ENCODE measurements at places on chromosomes 5 and 9.
A peak's percentile ranks its signal among the peaks of the same experiment; 100 is the strongest.

DNA sequence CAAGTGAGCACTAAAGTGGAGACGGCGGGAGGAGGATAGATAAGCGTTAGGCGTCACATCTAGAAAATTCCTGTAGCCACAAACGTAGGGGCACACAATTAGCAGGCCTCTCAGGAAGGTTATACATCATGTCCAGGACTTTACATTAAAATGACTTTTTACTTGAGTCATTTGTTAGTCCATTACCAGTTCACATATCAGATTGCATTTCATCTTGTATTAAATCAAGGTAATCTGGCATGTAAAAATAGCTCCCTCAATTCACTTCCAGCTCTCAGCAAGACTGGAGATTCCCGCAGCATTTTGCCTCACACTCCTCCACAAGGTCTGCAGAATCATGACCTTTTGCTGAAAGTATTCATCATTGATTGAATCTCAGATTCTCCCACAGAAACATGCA is 118.8 kb downstream of the PRDM6 start:
- peak; percentile 61 for DNase-seq

- DNase-seq = peak; percentile 12
Measured at GRCh38 chr5:155884041-155884440, 442.9 kb upstream of the SGCD start.

- no peak for DNase-seq
Measured at GRCh38 chr9:85897848-85898247, 43.1 kb upstream of the NAA35 start.

DNA sequence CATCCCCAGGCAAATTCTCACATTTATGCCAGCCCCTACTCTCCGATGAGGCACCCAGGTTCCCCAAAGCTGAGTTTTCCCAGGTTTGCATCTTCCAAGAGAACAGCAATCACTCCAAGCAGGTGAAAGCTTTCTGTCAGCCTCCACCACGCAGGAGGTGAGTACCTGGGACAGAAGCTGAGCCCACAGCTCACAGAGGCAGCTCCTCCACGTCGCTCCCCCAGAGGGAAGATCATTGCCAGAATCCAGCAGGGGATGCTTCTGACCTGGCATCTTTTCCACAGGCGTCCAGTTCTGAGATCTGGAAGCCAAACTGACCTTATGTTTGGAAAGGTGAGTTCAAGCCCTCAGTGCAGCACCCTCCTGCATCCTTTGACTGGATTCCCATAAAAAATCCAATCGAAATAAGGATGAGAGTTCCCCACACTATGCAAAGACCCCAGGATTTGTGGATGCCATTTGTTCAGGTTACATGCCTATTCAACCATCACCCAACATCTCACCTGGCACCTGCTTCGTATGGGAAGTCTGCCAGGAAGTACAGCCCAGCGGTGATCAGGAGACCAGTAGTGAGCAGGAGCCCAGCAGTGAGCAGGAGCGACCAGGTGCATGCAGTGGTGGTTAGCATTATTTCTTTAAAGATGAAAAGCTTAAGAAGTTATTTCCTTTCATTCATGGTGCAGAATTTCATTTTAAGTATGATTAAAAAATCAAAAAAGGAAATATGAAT is 47.4 kb upstream of the OLFM1 start:
- DNase-seq = no peak

GRCh38 chr5:138963763-138964371 is 88.7 kb upstream of the LRRTM2 start:
- DNase-seq = no peak

DNA sequence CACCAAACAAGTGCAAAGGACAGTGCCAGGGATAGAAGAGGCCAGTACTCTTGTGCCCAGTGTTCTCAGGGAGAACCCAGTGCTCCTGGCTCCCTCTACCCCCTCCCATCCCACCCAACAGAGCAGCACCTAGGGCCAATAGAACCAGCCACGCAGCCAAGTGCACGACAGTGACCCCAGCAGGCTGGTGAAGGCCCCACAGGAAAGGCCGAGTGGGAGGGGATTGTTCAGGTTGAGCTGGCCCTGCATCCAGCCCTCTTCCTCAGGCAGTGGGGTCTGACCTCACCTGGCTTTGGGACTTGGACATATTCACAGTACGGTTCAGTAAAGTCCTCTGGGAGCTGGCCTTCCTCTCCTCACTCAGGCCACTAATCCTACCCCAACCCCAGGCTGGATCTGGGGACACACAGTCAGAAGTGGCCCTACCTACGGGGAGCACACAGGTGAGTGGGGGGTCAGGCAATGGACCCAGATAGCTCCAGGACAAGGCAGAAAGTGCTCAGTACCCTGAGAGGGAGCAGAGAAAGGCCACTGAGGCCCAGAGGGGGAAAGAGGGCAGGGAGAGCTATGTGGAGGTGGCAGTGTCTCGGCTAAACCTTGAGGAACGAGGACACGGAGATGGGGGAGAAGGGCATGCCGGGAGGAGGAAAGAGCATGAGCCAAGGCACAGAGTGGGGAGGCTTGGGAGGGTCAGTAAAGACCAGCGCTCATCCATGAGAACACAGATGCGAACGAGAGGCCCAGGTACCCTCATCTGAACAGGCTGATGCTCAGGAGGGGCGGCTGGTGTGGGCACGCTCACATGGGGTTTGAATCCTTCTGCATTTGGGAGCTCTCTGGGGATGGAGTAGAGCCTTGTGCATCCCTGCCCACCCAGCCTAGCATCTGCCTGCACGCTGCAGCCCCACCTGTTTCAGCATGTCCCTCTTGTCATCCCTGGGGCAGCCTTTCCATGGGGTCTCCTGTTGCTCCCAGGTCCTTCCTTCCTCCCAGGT is 25.6 kb downstream of the POLR1E start:
- no peak for DNase-seq

- DNase-seq = no peak
Measured at GRCh38 chr9:6307551-6308096, 20.6 kb upstream of the TPD52L3 start.

Measured in fibroblast of upper back skin (primary cell).